ENCODE measurements at places on chromosomes 16 and 17.

- DNase-seq: no peak
These were observed 110.2 kb upstream of the LHX1 start for GRCh38 chr17:36827081-36827480.

DNA sequence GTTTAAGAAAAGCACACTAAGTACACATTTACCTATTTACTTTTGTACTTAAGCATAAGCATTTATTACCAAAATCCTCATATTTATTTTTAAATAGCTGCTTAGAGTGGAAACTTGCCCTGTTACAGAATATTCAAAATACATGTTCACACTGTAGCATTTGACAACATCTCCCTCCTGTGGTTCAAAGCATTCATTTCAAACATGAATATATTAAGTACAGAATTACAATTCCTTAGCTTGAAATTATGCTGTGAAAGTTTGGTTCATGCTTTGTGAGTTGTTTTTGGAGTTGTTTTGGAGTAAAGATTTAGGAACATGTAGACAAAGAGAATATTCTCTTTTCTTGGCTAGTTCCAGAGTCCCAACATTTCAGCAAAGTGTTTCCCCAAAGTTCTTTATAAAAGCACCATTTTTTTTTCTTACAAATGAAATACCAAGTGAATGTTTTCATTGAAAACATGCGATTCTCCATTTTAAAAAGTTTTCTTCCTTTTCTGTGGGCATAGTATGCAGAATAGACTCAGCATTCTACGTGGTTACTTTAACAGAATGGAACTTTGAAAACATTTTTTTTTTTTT is 33.2 kb downstream of the TUBD1 start:
- no peak for DNase-seq

DNA sequence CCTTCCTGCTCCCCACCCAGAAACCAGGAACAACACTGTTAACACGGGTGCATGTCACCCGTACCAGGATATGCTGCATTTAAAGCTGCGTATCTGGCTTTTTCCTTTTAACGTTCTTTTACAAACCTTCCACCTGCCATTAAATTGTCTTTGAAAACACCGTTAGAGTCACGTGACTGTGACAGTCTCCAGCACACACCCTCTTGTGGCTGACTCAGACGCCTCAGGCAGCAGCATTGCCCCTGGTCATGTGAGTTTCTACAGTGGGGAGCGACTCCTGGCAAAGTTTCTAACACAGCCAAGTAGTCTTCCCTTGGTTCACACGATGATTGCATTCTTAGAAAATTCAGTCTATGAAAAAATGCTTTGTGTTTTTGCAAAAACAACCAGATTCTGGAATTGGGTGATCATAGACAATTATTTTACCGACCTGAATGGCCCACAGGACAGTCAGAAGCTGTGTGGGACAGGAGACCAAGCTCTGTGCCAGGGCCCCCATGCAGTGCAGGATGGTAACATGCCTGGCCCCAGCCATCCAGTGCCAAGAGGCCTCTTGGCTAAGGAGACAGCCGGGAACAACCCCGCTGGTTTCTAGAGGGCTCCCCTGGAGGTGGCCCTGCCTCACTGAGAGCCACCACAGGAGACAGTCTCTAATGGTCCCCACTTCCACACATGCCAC is 199.1 kb downstream of the KATNIP start:
- no peak for DNase-seq

DNA sequence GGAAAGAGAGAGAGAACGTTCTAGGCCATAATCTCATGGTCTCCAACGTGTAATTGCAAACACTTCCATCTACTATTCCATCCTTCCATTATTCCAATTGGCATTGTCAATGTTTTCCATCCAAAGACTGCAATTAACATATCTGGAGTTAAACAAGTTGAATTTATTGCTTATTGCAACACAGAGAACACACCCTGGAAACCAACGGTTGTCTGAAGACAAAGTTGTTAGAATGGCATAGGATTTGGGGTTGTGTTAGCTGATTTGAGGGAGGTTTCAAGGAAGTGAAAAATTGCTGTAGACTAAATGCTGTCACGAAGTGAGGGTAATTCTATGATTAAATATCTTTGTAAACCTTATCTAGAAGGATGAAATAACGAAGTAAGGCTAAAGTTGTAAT is 178.8 kb downstream of the CNTNAP4 start:
- DNase-seq: no peak

DNA sequence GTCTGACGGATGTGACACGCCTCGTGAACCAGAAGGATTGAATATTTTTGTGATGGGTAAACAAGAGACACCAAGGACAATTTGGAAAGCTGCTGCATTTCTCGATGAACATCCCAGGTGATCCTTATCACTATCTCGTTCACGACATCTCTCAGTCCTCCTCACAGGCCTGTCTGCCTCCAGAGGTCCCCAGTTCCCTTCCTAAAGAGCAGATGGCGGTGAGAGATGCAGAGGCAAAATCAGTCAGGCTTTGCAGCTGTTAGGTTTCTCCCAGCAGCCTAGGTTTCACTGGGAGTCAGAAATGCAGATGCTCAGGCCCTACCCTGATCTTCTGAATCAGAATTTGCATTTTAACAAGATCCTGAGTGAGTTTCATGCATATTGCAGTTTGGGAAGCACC is 23.6 kb downstream of the SCPEP1 start:
- no peak for DNase-seq

DNA sequence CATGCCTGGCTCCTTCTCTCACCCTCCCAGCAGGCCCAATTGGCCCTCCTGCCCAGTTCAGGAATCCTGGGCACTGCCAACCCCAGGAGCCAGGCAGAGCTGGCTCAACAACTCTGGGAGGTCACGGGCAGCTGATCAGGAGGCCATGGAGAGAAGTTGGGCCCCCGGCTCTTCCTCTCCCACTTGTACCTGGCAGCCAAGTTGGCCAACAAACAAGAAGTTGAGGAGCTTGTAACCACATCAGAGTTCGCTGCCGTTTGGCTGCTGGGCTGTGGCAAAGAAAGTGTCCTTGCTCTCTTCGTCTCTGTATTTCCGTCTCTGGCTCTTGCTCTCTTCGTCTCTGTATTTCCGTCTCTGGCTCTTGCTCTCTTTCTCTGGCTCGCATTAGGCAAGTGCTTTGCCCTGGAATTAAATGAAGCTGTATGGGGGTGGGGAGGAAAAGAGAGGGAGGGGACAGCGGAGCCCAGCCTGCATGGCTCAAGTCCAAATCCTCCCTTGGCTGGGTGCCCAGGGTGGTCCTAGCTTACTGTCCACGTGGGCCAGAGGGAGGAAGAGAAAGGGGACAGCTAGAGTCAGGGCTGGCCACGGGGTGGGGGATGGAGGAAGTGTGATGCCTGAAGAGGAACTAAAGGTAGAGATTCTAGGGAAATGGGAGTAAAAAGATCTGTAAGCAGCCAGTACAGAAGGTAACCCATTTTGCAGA is 7.8 kb upstream of the TMEM132E start:
- no peak for DNase-seq
